Camera-type eye (tissue), 1 donor: ENCODE measurements at places on chromosomes 5 and 9. TPM values are rescaled to one million over a fixed set of nuclear protein-coding genes. Genes with fewer than 3 reads are reported as not detected.

Gene CCDC152
- total RNA-seq = 6.1 TPM

Gene SREK1IP1
- 27.6 TPM for total RNA-seq

Gene FGF10
- total RNA-seq = 9.4 TPM

Gene PCDHGA10
- 15.6 TPM for total RNA-seq

Gene PGM5
- total RNA-seq = 61.8 TPM

Gene NR6A1
- 3.2 TPM for total RNA-seq

Gene IRGM
- not detected for total RNA-seq

Gene RASGRF2
- total RNA-seq = 55.9 TPM

Gene SV2C
- total RNA-seq = 3.1 TPM
